ENCODE measurements at places on chromosomes 1 and 21.

- DNase-seq = no peak
Measured at GRCh38 chr21:35010447-35010846, 38.7 kb downstream of the RUNX1 start.

DNA sequence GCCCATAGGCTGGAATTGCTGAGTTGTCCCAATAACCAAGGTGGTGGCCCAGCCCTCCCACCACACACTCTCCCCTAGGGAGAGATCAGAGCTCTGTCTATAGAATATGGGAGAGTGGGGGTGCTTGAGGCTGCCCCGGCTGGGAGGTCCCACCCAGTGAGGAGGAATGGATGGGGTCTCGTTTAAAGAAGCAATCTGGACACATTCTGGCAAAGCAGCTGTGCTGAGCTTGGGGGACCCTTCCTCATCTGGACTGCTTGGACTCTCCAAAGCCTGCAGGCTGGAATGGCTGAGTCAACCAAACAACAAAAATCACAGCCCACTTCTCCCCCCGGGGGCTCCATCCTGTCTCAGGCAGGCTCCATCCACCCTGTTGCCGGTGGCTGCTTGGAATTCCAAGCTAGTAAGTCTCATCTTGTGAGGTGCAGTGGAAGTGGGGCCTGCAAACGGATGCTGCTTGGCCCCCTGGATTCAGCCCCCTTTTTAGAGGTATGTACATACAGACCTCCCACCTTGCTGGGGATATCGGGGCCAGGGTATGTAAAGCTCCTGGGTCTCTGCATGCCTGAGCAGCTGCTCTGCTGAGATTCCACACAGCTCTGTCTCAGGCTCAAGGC lies 67.1 kb upstream of the FAM78B start:
- DNase-seq = no peak

DNA sequence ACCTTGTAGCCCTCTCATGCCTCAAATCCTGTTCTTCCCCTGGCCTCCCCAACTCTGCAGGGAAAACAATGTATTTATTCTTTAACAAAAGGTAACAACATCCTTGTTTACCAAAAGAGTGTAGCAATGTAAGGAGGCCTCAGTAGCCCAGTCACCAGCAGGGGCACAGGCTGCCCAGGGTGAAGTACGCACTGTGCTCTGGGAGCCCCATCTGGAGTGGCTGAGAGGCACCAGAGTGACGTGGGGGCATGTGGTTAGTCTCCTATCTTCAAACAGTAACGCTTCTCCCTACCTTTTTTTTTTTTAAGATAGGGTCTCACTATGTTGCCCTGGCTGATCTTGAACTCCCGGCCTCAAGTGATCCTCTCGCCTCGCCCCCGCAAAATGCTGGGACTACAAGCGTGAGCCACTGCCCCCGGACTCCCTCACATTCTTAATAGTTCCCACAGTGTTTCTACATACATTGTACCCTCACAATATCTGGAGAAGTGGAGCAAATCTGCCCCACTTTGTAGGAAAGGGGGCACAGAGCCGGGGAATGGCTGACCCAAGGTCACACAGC lies 51.3 kb upstream of the ECE1 start:
- no peak for DNase-seq

DNA sequence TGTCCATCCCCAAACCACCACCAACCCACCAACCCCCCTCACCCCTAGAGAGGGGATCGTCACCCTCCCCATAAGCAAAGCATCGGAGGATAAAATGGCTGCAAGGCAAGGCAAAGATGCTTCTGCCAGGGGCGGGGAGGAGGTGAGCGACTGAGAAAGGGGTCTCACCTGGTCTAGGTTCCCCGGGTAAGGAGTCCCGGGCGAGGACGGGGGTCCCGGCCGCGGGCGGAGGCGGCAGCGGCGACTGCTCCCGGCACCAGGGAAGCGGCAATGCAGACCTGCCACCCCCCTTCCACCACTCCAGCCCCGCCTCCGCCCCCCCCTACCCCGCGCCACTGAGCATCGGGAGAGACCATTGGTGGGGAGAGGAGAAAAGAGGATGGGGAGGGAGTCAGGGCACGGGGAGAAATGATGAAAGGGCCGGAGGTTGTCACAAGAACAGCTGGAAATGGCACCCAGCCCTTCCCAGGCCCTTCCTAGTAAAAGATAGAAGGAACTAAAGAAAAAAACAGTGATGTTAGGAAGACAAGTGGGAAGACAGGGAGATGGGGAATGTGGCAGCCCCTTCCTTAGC lies at the start of gene SV2A:
Gene SV2A (minus strand): TSS at position 274 of the 574 bp plus-strand sequence. CDS start 4,004 bp downstream, outside the sequence.
- DNase-seq = no peak

DNA sequence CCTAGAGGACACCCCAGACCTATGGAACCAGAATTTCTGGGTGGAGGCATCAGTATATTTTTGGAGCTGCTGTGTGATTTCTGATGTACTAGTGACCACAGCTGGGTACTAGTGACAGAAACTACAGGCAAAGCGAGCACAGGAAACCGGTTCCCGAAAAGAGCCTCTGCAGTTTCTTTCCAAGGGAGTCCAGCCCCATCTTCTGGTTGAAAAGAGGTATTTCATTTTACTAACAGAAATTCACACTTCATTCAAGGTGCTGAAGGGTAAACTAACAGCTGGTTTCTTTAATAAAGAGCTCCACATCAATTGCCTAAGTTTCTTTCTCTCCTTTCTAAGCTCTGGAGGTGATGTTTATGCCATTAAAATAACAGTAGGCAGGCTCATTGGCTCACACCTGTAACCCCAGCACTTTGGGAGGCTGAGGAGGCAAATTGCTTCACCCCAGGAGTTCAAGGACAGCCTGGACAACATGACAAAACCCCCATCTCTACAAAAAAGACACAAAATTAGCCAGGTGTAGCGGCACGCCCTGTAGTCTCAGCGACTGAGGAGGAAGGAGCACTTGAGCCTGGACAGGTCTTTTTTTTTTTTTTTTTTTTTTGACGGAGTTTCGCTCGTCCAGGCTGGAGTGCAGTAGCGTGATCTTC lies 22.0 kb downstream of the THAP3 start:
- peak; percentile 12 for DNase-seq

DNA sequence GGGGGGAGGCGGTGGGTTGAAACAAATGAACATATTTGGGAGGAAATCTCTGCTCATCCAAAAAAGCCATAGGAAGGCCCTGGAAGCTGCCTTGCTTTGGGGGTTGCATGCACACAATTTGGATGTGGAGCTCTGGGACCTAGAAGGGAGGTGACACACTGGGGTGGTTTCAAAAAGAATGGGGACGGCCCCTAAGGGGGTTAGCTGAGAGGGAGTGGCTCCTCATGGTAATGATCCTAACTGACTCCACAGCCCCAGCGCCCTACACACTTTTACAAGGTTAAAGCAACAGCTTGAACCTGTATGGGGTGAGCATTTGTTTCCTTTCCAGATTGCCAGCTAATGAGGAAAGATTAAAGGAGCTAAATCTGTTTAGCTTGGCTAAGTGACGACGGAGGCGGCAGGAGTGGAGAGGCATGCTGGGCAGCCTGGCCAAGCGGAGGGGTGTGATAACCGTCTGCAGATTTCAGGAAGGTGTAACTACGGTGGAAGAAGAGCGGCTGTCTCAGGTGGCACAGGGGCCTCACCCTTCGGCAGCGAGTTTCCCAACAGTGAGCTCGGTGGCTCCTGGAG lies 107.3 kb downstream of the RNF220 start:
- DNase-seq = no peak

DNA sequence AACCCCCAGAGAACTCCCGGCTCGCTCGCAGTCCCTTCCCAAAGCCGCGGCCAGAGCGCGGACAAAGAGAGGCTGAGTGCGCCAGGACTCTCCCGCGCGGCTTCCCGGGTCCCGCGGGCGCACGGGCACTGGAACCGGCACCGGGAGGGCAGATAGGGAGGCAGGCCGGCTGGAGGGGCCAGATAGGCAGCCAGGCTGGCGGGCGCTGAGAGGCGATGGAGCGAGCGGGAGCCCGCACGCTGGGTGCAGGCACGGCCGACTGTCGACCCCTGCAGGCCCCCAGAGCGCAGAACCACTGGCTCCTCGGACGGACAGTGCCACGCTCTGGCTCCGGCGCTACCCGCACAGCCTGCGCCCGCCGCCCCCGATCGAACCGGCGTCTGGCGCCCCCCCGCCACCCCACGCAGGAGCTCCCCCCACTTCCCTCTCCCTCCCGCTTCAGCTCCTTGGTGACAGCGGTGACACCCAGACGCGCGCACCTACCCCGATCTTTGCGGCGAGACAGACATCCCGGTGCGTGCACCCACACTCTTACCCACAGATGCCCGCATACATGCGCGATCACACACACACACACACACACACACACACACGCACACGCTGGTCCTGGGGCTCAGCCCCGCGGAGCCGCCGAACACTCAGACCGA lies 534 bp downstream of the SLC6A9 start:
- DNase-seq = peak; percentile 37

- DNase-seq = no peak
Measured at GRCh38 chr1:154865442-154866256, 4.4 kb downstream of the KCNN3 start.

- no peak for DNase-seq
Measured at GRCh38 chr1:46289976-46290375, 13.4 kb downstream of the LRRC41 start.

- no peak for DNase-seq
Measured at GRCh38 chr1:1941211-1941841, 22.2 kb upstream of the TMEM52 start.

DNA sequence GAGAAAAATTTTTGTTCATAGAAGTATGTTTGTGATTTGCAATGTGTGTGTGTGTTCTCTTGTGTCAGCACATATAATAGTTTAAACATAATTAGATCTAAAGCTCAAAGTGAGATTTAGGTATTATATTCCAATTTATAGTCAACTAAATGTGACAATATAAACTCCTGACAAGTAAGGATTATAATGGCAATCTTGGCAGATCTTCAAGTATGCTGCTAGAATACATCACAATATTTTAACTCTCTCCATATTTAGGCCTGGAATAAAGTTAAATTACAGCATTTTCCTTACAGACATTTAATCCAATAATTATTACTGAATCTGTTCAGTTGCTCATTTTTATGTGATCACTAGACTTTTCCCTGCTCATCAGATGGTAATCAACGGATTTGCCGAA lies 65.8 kb downstream of the LYPLAL1 start:
- no peak for DNase-seq

DNA sequence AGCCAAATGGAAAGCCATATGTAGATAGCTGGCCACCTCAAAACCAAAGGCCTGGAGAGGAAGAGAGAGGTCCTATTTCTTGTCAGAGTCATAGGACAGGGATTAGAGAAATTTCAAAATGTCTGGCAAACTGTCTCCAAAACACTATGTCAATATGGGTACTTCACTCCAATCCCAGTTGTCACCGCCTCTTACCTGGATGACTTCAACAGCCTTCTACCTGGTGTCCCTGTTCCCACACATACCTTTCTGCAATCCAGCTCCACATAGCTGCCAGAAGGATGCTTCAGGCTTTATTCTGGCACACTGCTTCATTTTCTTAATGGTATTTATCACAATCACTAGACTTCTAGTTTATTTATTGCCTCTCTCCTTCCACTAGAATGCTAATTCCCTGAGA lies 14.5 kb downstream of the PTGER3 start:
- DNase-seq = no peak

- DNase-seq = no peak
Measured at GRCh38 chr1:178947677-178947981, 76.8 kb upstream of the ANGPTL1 start.

GRCh38 chr1:115641762-115642167 lies at the start of gene VANGL1:
VANGL1 (plus strand) TSS chr1:115641970; CDS start chr1:115651414, 9,444 bp downstream.
- peak; percentile 64 for DNase-seq
